ENCODE measurements at places on chromosomes 5 and 9.

GRCh38 chr9:114154600-114155102 is 686 bp upstream of the COL27A1 start:
- no peak for DNase-seq

DNA sequence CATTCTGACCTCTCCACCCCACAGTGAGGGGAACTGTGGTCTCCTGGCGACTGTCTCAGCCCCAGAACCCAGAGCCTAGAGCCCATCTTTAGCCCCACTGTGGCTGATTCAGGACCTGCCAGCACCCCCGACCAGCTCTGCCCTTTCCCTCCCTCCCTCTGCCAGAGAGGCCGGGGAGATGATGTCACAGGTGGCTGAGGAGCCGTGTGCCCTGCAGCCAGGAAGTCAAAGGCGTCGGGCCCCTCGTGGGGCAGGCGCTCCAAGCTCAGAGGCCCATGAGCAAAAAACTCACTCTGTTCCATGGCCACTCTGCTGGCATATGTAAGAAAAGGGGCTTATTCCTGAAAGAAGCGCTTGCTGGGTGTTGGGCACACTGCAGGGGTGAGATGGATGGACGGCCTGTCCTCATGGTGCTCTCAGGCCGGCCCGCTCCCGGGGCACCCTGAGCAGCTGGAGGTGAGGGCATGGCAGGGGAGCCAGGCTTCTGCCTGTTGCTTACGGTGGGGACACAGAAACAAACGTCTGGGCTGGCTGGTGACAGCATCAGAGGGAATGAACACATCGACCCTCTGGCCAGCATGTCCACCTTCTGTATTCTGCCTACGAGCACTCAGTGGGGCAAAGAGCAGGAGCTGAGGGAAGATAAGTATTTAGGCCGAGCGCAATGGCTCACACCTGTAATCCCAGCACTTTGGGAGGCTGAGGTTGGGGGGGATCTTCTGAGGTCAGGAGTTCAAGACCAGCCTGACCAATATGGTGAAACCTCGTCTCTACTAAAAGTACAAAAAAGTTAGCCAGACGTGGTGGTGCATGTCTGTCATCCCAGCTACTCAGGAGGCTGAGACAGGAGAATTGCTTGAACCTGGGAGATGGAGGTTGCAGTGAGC is 41.1 kb downstream of the LAMC3 start:
- no peak for DNase-seq

GRCh38 chr9:128102861-128103588 is 24.5 kb downstream of the PTGES2 start:
- DNase-seq = no peak

DNA sequence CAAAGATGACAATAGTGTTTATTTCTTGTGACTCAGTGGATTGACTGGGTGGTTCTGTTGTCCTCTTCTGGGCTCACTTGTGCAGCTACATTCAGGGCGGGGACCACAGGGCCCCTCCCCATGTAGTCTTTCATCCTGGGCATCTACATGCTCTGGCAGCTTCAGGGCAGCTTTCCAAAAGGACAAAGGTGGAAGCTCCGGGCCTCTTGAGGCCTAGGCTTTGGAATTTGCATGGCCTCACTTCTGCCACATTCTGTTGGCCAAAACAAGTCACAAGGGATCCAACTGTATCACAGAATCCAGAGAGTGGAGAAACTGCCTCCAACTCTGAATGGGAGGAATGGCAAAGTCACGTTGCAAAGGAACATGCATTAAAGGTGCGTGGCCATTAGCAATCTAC is 64.3 kb downstream of the ARHGAP26 start:
- DNase-seq = no peak

- DNase-seq = no peak
These were observed 206.0 kb downstream of the PCSK1 start for GRCh38 chr5:96226941-96227552.

GRCh38 chr9:5593904-5594303 is 35.0 kb upstream of the RIC1 start:
- DNase-seq = no peak

GRCh38 chr9:126673689-126674364 is 60.1 kb downstream of the LMX1B start:
- no peak for DNase-seq

DNA sequence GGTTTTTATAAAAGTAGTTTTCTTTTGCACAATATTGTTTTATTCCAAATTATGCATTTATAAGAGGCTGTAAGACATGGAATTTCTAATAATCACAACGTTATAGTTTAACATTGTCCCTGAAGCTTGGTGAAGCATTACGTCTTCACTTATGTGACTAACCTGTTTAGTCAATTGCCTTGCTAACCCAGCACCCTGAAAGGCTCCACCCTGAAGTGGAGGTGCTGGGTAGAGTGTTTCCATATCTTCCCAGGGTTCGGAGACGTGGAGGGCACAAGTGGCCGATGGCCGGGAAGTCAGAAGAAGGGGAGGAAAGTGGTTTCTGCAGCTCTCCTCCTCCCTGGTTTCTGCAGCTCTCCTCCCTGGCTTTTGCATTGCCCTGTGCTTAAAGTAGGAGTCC is 83.4 kb downstream of the TRIO start:
- DNase-seq = no peak

- no peak for DNase-seq
These were observed 854.3 kb upstream of the DMAC1 start for GRCh38 chr9:8653855-8654254.
